ENCODE measurements at places on chromosomes 1 and 21.

DNA sequence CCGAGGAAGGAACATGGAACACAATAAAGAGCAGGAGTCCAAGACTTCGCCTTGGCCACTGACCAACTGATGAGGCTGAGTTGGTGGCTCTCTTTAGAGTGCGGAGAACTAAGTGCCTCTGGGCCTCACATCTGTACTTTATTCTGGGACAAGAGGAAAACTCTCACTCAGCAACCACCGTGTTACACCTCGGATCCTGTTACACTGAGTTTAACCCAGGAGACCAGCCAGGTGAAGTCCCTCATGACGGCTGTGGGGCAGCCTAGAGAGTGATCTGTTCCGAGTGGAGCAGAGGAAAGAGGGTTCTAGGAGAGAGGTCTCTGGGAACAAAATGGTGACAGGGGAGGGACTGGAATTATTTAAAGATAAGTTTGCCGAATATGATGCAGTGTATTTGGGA lies 33.5 kb upstream of the AGL start:
- no peak for DNase-seq

- DNase-seq, result no peak
Measured at GRCh38 chr1:201566933-201567801, 28.2 kb downstream of the NAV1 start.

- no peak for DNase-seq
Measured at GRCh38 chr1:208273386-208274017, 29.3 kb upstream of the PLXNA2 start.

GRCh38 chr1:96361961-96362360 lies 359.6 kb upstream of the PTBP2 start:
- DNase-seq, result no peak

GRCh38 chr1:203137324-203137723 lies 9.8 kb downstream of the ADORA1 start:
- DNase-seq, result no peak

- DNase-seq, result no peak
Measured at GRCh38 chr1:106836708-106837107, 219.8 kb upstream of the PRMT6 start.

DNA sequence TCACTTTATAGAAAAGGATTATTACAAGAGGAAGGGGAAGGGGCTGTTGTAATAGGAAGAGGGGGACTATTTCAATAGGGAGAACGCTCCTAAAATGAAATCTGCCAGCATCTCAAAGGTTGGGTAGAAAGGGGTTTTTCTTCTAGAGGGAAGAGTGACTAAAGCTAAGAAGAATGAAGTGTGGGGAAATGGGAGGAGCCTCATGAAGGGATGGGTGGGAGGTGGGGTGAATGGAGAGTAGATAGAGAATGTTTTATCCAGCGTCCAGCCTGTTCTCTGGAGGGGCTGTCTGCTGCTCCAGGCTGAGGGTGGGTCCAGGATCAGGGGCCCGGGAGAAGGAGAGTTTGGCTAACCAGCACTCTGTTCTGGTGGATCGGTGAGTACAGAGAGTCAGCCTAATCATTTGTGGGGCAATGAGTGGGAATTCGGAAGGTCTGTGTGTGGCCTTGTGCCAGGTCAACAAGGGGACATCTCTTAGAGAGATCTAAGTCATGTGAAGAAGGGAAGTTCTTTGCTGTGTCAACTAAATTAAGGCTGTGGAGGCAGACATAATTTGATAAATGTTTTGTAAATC lies 25.2 kb downstream of the VN1R5 start:
- DNase-seq, result no peak

GRCh38 chr1:173295995-173296394 lies 88.9 kb upstream of the TNFSF4 start:
- no peak for DNase-seq

DNA sequence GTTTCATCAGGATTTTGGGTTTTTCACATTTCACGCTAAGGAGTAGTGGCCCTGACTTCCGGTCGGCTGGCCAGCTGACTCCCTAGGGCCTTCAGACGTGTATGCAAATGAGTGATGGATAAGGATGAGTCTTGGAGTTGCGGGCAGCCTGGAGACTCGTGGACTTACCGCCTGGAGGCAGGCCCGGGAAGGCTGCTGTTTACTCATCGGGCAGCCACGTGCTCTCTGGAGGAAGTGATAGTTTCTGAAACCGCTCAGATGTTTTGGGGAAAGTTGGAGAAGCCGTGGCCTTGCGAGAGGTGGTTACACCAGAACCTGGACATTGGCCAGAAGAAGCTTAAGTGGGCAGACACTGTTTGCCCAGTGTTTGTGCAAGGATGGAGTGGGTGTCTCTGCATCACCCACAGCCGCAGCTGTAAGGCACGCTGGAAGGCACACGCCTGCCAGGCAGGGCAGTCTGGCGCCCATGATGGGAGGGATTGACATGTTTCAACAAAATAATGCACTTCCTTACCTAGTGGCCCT lies 23.1 kb upstream of the TNFRSF1B start:
- DNase-seq, result no peak

- DNase-seq, result no peak
Measured at GRCh38 chr21:29616209-29616751, 317.6 kb downstream of the BACH1 start.

- no peak for DNase-seq
Measured at GRCh38 chr21:41593051-41593759, 85.2 kb upstream of the TMPRSS2 start.

- no peak for DNase-seq
Measured at GRCh38 chr1:62401034-62401760, 35.7 kb upstream of the USP1 start.
